ENCODE measurements at places on chromosomes 13 and 19.

DNA sequence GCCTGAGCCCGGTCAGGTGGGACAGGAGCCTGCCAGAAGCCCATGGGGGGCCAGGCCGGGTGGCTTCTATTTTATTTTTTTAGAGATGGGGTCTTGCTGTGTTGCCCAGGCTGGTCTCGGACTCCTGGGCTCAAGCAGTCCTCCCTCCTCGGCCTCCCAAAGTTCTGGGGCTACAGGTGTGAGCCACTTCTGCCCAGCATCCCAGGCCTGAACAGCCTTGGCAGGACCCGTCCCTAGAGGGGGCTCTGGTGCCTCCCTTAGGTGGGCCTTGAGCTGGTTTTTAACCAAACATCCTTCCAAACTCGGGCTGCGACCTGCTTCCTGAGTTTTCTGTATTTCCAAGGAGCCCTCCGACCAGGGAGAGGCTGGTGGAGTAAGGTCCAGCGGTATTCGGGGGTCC lies 10.5 kb downstream of the COMP start:
- no peak for DNase-seq

- DNase-seq = no peak
Observed at GRCh38 chr19:1814833-1815604, 2.9 kb upstream of the ATP8B3 start.

- DNase-seq = no peak
Observed at GRCh38 chr13:40556453-40556852, 110.0 kb downstream of the FOXO1 start.

DNA sequence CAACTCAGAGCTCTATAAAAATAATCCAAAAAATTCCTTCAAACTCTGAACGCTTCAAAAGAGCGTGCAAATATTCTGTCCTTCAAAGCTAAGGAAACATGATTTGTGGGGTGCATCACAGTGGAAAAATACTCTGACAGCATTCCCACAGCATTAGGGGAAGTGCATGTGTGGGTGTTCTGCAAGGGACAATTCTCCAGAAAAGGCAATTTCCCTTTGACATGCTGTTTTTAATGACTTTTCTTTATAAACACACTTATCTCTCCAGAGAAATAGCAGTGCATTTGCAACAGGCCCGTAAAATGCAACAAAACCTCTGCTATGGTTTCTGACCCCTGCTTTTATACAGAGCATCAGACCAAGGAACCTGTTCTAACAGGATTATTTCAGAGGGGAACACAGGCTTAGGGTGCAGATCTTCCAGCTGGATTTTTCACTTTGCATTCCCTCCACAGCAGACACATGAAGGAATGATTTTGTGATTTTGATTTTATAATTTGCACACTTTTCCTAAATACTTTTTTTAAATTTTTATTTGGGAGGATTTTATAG lies 42.6 kb downstream of the KL start:
- no peak for DNase-seq

All from epithelial cell of prostate (primary cell).